ENCODE measurements at places on chromosomes 5 and 9.

DNA sequence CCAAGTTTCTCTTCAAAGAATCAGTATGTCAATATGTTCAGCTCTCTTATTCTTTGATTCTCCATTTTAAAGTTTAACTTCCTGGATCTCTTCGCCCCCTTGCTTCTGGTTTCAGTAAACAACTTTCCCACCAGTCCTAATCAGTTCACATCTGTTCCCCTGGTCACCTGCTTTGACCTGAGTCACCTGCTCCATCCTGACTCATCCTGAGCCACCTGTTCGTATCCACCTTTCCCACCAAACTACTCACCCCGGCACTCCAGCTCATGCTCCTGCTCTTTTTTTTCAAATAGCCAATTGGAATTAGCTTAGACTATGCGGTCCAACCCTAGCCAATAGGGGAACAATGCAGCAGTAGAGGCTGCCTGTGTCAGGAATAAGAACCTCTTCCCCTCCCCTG lies 23.6 kb upstream of the CSF1R start:
- DNase-seq, result no peak

DNA sequence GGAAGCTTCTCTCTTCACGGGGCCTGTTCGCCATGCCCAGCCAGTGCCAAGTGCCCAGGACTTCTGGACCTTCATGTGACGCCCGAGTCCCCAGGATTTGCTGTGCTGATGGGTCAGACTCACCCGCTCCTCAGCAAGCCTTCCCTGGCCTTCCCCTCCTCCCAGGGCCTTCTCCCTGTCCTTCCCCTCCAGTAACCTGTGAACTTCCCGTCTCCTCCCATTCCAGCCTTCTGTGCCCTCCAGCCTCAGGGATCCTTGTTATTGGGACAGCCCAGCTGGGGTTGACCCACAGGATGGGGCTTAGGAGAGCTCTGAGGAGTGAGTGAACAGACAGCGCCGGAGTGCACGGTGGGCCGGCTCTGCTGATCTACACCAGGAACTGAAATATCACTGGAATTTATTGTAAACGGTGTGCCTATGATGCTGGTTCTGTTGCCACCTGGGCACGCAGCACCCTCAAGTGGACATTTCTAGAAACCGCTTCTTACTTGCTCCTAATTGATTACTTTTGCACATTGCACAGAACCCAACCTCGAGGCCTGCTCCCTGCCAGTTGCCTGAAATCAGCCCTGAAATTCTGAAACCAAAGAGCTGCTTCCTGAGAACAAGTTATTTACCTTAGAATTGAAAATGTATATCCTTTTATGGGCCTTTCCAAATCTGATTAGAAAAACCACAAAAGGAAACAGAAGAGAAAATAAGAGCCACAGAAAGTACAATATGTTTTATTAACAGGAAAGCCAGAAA lies 1.5 kb downstream of the SPAAR start:
- no peak for DNase-seq

- DNase-seq, result no peak
Measured at GRCh38 chr9:89664010-89664409, 59.2 kb downstream of the GADD45G start.

DNA sequence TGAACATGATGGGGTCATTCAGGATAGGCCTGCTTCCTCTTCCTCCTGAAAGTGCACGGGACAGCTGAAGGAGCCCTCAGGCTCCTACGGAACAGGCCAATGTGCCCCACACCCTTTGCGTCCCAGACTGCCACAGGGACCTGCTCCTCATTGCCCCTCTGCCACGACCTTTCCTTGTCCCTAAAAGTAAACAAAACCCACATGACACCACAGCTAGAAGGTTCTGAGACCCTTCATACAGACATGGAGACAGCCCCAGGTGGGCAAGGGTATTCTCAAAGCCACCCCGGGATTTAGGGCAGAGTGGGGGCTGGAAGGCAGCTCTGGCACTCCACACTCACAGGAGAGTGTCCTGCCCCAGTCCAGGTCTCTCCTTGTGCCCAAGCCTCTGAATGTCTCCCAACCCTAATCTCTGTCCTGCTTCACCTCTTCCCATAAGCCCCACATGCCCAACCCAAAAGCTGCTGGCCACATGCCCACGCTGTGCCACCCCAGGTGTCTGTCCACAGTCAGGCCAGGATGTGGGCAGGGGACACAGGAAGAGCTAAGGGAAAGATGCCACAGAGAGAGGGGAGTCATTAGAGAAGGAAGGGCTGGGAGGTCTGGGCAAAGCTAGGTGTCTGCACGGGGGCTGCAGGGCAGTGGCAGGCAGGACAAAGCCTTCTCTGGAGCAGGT lies 800 bp downstream of the AMBP start:
- no peak for DNase-seq

GRCh38 chr5:173926359-173926758 lies 38.2 kb downstream of the CPEB4 start:
- DNase-seq, result no peak

GRCh38 chr5:83925321-83925954 lies 204.8 kb upstream of the HAPLN1 start:
- no peak for DNase-seq

- no peak for DNase-seq
Measured at GRCh38 chr5:68299575-68299974, 84.0 kb downstream of the PIK3R1 start.

DNA sequence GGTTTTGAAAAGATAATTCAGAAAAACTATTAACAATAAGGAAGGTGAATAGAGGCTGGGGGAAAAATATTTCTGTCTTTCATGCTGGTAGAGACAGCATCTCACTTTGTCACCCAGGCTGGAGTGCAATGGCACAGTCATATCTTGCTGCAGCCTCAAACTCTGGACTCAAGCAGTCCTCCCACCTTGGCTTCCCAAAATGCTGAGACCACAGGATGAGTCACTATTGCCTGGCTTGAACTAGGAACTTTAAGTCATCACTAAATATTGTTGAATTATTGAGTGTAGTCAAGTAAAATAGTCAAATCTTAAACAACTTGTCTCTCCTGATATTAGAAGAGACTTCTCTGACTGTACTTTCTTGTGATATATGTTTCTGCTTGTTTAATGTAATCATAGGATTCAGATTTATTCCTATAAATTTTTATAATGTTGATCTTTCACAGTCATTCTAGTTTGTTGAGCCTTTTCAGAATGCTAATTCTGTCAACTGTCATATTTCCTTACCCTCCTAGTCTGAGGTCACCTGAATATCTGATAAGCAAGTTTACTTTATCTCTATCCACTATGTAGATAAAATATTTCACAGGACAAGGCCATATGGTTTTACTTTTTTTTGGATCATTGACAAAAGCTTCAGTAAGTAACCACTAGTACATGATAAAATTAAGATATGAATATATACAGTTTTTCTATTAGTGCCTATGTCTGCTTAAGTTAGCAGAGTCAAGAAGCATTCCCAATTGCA lies 1696.5 kb downstream of the MAT2B start:
- DNase-seq, result no peak

DNA sequence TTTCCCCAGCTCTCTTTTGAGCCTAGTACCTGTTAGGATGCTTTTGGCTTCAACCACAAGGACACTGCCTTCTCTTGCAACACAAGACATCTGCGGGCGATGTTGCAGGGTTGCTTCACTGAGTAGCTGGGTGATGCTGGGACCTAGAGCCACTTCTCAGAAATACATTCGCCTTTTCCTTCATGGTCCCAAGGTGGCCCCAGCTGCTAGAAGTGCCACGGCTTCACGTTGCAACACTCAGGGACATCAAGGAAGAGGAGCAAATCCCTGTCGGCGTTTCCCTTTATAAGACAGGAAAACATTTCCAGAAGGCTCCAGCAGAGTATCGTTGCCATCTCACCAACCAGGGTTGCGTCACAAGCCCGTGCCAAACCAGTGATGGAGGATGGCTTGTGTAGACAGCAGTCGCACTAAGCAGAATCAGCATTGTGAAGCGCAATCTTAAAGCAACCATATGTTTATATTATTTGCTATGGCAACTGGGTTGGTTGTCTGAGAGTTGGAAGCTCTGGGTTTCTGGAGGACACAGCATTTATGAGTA lies 62.7 kb downstream of the ANKRD33B start:
- DNase-seq, result no peak

GRCh38 chr5:109994135-109994534 lies 304.4 kb downstream of the MAN2A1 start:
- no peak for DNase-seq

- DNase-seq, result no peak
Measured at GRCh38 chr5:71937921-71938698, 169.2 kb upstream of the MAP1B start.

- DNase-seq, result no peak
Measured at GRCh38 chr5:66903218-66903617, 293.4 kb downstream of the CD180 start.

- no peak for DNase-seq
Measured at GRCh38 chr5:81316571-81316970, 15.2 kb downstream of the ZCCHC9 start.

DNA sequence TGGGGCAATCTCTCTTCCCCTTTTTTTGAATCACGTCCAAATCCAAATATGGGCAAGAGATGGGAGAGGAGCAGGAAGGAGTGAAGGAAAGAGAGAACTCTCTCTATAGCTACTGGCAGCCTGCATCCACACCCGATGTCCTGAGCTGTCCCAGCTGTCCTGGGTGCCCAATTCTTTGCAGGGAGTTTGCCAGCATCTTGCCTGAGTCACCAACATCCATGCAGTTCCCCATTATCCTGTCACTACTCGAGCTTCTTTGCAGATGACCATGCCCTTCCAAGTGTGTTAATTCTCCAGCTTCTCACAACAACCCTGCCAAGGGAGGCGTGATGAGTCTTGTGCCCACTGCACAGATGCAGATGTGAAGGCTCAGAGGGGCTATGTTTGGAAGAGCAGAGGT lies 127.1 kb downstream of the NSG2 start:
- DNase-seq, result no peak

GRCh38 chr5:38783011-38783561 lies 62.7 kb upstream of the OSMR start:
- no peak for DNase-seq

GRCh38 chr9:99030092-99030511 lies 74.8 kb upstream of the TGFBR1 start:
- DNase-seq, result no peak

DNA sequence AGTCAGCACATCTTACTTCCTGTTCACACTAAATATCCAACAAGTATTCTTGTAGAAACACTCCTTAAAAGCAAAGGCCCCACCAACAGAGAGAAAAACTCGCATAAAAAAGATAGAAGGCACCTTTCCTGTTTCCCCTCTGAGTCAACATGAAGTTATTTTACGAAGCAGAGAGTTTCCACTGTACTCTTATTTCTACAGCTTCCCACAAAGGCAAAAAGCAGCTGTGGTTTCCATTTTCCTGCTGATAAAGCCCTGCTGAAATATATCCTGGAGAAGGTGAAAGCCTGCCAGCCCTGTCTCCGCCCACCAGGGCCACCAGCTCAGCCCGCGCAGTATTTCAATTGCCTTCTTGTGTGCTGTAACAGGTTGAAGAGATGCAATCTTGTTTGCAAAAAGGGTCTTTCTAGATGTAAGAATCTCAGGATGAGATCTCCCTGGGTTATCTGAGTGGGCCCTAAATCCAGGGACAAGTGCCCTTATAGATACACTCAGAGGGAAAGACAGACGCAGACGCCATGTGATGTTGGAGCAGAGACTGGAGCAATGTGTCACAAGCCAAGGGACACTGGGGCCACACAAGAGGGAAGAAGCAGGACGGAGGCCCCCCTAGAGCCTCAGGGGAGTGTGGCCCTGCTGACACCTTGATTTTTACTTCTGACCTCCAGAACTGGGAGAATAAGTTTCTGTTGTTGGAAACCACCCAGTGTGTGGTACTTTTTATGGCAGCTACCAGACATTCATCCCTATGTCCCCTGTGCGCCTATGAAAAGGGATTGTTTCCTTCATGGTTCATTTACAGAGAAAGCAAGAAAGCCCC lies 19.9 kb downstream of the SEMA4D start:
- no peak for DNase-seq

- DNase-seq, result peak; percentile 28
Measured at GRCh38 chr5:53095931-53096525, 13.5 kb downstream of the MOCS2 start.

GRCh38 chr5:27561408-27561807 lies 523.0 kb upstream of the CDH9 start:
- no peak for DNase-seq

GRCh38 chr9:83675466-83675865 lies 32.3 kb downstream of the UBQLN1 start:
- no peak for DNase-seq

DNA sequence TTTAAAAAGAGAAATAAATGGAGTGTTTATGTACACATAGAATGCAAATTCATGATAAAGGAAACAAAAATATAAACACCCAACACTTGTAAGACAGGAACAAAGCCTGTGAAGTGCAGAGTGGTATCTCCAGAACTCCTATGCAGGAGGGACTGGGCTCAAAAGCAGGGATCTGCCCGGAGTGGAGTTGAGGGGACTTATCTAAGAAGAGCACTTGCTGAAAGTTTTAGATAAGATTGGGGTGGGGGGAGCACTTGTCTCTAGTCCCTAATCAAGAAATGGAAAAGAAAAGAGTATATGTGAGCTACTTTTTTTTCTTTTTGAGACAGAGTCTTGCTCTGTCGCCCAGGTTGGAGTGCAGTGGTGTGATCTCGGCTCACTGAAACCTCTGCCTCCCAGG lies 840.4 kb downstream of the MAT2B start:
- DNase-seq, result no peak

- no peak for DNase-seq
Measured at GRCh38 chr5:82338771-82339373, 60.7 kb upstream of the RPS23 start.

GRCh38 chr5:17888155-17888554 lies 253.9 kb downstream of the TAF11L14 start:
- no peak for DNase-seq

GRCh38 chr5:133365738-133366137 lies 246.6 kb downstream of the FSTL4 start:
- no peak for DNase-seq

DNA sequence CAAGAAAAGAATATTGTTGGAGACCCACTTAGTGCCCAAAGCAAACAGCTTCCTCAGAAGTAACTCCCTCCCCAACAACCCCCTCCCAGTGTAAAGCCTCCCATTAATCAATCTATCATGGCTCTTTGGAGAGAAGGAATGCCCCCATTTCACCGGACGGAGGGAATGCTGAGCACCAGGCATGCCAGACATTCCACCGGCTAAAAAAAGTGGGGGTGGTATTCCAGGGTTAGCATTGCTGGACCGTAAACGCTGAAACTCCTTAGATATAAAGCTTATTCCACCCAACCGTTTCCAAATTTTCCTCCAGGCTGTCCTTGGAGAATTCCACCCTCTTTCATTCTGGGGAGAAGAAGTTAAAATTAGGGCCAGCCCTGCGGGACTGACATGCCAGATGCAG lies 363 bp upstream of the MAMDC2 start:
- DNase-seq, result no peak

DNA sequence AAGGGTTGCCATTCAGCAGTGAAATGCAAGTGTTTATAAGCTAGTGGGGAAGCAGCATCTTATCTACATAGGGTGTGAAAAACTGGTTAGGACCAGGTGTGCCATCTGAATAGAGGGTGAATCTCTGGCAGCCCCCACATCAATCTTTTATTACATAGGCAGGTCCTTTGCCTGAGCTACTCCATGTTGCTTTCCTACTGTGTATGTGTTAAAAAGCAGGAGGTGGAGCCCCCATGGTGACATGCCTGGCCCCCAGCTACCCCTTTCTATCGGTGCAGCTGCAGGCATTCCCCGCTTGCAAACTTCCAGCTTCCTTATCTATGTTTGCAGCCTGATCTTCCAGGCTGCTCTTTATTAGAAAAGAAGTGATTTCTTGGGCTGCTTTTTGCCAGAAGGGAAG lies 353.5 kb downstream of the SPATA31D1 start:
- no peak for DNase-seq

All from GM18507 (cell line).